Fibroblast of skin of left quadriceps (primary cell): ENCODE measurements at places on chromosomes 13 and 19.

- no peak for DNase-seq
Observed at GRCh38 chr13:102045731-102046130, 356.1 kb downstream of the FGF14 start.

GRCh38 chr13:85093808-85094207, 705.4 kb downstream of the SLITRK6 start:
- no peak for DNase-seq

GRCh38 chr13:38417727-38418126, 68.1 kb downstream of the UFM1 start:
- DNase-seq = no peak

GRCh38 chr19:16075430-16076153, 703 bp upstream of the TPM4 start:
- no peak for DNase-seq

DNA sequence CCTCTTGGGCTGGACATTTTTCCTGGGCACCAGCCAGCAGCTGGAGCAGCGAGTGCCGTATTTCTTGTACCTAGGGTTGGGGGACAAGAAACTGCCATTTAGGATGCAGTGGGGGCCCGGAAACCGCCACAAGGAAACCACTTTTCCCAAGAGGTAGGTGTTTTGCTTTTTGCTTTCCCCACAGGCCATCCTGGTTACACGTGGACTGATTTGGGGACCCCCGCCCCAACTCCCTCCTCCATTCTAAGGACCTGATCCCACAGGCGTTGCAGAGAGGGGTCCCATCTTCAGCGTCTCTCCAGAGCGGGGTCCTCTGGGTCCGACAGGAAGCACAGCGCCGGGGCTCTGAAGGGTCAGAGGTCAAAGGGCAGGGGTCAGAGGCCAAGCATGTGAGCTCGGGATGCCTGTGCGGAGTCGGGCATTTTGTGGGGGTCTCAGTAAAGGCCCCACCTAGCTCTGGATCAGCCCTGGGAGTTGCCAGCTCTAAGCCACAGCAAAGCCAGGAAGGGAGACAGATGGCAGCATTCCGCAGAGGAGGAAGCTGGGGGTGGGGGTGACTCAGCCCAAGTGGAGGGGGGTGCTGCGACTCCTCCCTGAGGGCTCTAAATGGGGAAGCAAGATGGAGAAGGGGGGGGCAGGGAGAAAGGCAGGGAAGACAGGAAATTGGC, 4.3 kb downstream of the ZGLP1 start:
- peak; percentile 47 for DNase-seq

DNA sequence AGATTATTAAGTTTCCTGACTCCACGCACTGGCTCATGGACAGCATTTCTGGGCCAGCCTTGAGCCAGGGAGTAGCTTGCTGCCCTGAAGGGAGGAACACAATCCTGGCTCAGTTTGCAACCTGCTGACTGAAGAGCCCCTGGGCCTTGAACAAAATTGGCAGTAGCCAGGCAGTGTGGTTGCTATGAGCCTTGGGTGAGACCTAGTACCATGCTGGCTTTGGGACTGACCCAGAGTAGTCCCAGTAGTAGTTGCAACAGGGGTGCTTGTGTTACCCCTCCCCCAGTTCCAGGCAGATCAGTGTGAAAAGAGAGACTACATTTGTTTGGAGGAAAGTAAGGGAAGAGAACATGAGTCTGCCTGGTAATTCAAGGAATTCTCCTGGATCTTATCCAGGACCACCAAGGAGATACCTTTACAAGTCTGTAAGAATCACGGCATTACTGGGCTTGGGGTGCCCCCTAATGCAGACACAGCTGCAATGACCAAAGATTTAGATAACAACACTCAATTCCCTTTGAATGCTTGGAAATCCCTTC, 22.0 kb downstream of the ITGBL1 start:
- DNase-seq = peak; percentile 90

DNA sequence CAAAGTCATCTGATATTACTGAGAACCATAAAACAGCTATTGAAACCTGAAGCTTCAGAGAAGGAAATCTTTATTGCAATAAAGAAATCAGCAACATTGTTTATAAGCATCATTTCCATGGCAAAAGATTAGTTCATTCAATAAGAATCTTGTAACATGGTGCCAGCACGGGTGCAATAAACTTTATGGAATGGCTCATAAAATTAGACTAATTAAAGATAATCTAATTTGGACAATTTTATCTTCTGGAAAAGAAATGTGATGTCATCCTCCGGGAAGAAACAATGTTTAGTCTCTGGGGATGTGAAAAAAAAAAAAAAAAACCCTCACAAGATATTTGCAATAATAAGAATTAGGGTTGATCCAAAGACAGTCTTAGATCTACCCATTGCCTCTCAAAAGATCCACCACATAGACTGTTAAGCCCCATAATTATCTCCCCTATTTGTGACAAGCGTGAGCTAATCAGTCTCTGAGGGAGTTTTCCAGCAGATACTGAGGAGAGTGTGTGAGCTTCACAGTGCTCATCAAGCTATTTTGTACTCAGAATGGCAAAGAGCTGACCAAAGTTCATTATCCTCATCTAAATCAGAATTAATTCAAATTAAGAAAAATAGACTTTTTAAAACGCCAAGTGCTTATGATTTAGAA, 297.0 kb upstream of the EDNRB start:
- no peak for DNase-seq

- no peak for DNase-seq
Observed at GRCh38 chr13:109720758-109721184, 65.6 kb downstream of the IRS2 start.

- no peak for DNase-seq
Observed at GRCh38 chr19:2324220-2324948, 4.0 kb downstream of the LSM7 start.

- no peak for DNase-seq
Observed at GRCh38 chr19:47742634-47743033, 2.7 kb upstream of the NOP53 start.

DNA sequence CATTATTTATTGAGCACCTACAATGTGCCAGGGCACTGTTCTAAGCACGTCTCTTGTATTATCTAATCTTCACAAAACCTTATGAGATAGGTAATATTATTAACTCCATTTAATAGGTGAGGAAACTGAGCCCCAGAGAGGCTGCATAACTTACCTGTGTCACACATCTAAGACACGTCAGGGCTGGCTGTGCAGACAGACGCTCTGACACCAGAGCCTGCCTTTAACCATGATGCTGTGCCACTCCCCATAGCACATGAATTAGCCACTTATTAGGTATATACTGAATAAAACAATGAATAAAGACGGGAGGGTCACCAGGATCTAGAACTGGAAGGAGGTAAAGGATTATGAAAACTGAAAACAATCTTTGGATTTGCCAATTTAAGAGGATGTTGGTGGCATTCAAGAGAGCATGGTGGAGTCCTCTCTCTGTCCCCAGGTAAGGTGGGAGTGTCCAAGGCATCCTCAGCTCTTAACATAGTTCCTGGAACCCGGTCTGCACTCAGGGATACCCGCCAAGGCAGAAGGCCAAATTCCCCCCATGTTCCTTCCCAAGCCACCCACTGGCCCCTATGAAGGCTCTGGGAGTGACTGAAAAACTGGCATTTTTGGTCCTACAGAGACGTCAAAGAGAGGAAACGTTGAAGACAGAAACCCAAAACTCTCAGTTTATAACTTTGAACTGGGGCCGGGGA, 479.7 kb downstream of the FOXO1 start:
- DNase-seq = no peak

DNA sequence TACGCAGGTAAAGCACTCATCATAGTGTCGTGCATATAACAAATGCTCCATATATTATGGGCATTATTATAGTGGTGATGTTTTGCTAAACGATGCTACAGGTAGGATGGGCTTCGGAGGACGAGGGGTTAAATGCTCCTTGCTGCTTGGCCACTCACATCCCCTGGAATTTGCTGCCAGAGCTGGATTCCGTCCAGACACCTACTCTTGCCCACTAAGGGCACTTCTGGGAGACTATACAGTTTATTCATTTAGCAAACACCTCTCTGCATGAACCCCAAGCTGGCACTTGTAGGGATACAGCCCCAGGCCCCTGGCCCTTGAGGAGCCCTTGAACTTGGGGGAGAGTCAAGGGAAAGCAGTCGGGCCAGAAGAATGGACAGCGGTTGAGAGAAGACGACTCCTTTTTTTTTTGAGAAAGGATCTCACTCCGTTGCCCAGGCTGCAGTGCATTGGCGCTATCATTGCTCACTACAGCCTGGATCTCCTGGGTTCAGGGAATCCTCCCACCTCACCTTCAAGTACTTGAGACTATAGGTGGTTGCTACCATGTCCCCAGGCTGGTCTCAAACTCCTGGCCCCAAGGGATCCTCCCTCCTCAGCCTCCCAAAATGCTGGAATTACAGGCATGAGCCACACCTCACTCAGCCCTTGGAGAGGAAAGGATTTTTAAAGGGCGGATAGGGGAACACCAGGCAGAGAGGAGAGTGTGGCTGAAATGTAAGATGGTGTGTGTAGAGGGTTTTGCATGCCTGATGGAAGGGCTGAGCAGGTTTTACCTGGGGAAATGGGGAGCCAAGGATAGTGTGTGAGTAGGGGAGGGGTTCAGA, 1.1 kb upstream of the MRPL34 start:
- no peak for DNase-seq

DNA sequence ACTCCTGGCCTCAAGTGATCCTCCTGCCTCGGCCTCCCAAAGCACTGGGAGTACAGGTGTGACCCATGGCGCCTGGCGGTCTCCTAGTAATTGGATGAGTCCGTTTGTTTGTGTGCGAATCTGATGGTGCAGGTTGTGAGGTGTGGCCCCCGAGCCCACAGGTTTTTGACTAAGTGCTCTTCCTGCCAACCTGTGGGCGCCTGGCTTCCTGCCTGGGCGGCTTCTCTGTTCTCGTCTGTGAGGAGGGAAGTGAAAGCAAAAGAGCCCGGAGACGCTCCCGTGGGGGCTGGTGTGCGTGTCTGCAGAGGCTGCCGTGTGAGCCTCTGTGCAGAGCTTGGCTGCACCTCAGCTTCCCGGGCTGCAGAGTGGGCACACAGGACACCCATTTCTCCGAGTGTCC, 10.0 kb downstream of the ARHGAP45 start:
- no peak for DNase-seq

DNA sequence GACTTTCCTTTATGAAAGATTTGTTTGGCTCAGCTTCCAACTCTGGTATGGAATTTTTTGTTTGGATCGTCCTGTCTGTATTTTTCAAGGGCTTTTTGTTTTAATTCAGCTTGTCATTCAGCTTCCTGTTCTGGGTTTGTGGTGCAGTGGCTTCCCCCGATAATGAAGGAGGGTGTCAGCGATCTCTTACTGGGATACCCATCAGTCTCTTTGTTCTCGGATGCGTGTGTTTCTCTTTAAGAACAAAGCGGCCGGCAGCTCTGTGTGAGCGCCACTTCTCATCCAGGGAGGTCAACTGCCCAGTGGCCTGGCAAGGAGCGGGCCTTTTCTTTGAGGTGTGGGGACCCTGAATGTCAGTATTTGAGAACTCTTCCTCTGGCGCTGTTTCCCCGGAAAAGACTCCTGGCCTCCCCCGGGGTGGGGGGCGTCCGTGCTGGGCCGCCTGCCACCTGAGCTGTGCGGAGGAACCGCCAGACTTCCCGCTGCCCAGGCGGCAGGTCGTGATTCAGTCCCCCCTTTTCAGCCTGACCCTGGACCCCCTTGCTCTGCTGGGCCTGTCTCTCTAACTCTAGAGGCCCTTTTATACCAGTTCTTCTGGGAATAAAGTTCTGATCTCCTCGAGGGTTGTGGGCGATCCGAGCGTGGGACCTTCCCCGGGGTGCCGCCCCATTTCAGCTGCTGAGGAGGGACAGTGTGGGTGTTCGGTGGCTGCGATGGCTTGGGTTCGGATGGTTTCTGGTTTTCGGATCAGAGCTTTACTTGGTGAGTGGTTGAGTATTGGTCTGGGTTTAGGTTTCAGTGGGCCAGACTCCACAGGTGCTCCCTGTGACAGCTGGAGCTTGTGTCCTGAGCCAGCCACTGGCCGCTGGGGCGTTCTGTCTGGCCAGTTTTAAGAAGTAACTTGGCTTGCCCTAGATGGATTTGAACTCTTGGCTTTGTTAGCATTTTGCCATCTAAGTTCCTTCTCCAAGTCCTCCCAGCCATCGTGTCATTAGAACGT, 3.4 kb downstream of the SF3A2 start:
- DNase-seq = no peak

- DNase-seq = no peak
Observed at GRCh38 chr19:58381460-58382212, 806 bp upstream of the ZNF837 start.

DNA sequence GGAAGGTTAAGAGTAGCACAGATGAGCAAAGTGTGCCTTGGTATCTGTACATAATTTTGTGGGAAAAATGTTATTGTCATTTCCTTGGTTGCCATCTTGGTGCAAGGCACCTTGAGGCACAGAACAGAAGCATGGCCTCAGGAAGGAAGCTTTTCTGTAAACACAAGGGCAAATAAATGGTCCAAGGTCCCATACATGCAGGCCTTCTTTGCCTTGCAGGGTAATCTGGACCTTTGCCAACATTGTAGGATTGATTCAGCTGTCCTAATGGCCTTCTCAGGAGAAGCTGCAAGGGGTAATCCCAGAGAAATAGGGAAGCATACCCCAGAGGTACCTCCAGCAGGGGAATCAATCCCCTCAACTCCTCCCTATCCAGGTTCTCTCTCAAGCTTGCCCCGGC, 9.0 kb upstream of the MLLT1 start:
- no peak for DNase-seq

DNA sequence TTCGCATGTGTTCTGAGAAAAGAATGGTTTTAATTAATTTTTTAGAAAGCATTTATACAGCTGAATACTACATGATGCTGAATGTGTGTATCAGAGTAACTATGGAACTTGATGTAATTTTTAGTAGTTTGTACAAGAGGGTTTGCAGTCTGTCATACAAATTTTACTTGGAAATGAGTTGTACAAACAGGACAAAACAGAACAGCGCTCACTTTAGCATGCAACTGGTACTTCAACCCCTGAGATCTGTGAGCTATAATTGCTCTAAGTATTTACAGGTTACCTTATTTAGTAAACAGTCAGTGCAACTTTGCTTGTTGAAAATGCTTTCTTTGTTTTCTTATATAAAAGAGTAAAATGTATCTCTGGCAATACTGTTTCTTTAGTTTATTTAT, 706 bp downstream of the TNFRSF19 start:
- no peak for DNase-seq

GRCh38 chr13:25752957-25753551, 298.8 kb downstream of the SHISA2 start:
- DNase-seq = peak; percentile 50

GRCh38 chr13:91085127-91085526, 262.4 kb upstream of the MIR17HG start:
- DNase-seq = no peak

DNA sequence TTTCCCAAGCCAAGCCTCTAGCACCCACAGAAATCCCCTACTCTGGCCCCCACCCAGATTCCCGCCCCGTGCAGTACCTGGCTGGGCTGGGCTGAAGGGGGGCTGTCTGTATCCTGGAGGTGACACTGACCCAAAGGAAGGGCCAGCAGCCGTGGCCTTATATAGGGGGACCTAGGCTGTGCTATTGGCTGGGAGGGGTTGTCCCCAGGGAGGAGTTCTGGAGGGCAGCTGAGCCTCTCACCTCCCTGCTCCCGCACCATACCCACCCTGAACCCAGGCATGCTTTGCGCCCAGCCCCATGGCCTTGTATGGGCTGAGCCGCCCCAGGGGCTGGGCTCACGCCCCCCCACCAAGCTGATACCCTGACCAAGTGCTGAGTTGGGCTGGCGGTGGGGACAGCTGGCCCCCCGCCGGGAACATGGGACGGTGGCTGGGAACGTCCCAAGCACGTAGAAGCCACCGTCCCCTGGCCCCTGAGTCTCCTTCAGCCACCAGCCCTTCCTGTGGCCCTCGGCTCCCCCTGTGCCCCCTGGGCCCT, at the start of gene CKM:
Gene CKM, minus strand, starts transcription at position 132 of the 538 bp plus-strand sequence. CDS start 3,162 bp downstream, outside the sequence.
- no peak for DNase-seq
